ENCODE measurements at places on chromosomes 3 and 15.

GRCh38 chr15:83992324-83993031 is 243.1 kb upstream of the GOLGA6L4 start:
- no peak for DNase-seq

DNA sequence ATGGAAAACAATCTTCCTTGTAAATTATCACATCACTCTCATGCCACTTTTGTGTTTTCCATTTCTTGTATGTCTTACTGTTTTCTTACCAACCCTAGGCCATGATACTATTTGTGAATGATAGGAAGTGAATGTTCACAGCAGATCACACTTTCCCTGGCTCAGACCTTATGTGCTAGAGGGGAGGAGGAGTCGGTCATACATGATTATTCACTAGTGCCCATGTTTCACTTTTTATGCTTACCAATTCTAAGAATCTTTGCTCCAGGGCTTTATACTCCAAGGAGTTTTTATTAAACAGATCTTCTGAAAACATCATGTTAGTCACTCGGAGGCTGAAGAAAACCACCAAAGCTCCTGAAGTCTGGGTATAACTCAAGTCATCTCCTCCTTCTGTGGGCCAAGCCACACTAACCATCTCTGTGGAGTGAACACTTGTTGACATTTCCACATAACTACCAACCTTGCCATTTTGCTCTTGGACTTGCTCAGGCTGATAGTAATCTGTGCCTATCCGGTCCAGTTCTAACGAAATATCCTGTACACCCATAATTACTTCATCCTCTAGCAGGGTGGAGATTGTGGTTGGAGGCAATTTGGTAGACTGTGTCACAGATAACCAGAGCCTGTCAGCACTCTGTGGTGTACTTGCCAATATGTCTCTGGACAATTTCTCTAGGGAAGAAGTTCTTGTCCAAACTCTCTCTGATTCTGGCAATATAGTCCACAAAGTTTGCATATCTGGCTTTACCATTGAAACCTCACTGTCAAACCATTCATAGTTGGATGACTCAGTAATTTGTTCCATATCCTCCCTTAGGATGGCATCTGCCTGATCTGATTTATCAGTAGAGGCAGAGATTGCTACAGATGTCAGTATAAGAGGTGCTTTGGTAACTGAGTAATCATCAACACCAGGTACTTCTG is 76.8 kb downstream of the IMPG2 start:
- no peak for DNase-seq

GRCh38 chr15:94346282-94346681 is 114.9 kb downstream of the MCTP2 start:
- no peak for DNase-seq

DNA sequence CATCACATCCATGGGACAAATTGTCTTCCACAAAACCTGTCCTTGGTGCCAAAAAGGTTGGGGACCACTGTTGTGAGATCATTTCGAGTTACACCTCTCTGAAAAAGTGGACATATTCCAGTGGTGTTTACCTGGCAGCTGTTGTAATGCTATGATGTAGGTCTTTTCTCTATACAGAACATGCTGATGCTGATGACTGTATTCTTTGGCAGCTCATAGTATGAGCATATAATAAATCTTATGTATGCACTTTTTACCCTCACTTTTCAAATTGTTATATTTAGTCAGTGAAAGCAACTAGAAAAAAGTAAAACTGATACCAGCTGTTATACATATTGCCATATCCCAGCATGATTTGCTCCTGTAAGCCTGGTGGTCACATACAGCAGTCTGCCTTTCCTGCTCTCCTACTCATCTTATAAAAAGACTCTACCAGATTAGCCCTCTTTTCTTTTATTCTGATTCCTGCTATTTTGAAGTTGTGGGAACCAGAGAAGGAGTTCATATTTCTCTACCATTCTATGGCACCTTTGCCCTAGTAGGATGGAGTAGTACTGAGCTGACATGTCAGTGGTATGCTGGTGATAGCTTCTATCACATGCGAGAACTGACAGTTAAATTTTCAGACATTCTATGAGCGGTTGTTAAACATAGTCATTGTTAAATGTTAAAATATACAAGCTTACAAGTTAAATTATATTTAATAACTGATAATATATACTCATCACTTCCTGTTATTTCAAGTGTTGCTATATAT is 128.7 kb downstream of the FNDC3B start:
- DNase-seq, result no peak

GRCh38 chr3:195897853-195898415 is 10.4 kb downstream of the TNK2 start:
- no peak for DNase-seq

DNA sequence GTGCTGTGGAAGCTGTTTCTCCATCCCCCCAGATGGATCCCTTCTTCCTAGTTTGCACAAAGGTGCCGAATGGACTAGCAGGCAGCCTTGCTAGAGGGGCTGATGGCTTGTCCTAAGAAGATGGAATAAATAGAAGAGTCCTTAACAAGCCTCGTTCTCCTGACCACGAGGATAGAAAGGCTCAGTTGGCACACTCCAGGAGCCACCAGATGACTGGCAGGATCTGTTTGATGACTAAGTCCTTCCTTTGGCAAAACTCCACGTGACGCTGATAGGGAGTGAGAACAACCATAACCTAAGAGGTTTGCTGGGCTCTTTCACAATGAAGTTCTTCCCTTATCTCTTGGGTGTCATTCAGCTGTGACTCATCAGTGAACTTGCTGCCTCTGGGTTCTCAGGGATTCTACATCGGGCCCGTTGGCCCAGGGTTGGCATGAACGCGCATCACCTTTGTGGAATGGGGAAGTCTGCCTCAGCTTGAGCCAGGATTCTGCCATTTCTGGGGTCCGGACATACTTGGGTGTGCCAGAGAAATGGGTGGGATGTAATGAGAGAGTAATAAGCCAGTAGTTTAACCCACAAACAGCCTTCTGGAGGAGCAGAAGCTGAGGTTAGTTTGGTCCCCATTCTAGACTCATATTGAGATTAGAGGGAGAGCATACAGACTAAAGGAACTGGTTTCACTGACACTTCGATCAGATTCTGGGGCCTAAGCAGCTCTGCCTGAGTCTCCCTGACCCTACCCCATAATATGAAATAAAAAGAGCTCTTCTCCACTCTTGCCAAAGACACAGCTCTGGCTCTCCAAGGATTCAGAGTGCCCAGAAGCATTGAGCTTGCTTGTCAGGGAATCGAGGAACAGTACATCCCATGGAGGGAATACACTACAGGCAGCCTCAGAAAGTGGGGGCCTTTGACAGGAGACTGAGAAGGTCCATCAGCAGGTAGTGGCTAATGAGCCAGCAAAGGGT is 2.0 kb upstream of the MELTF start:
- DNase-seq, result no peak

DNA sequence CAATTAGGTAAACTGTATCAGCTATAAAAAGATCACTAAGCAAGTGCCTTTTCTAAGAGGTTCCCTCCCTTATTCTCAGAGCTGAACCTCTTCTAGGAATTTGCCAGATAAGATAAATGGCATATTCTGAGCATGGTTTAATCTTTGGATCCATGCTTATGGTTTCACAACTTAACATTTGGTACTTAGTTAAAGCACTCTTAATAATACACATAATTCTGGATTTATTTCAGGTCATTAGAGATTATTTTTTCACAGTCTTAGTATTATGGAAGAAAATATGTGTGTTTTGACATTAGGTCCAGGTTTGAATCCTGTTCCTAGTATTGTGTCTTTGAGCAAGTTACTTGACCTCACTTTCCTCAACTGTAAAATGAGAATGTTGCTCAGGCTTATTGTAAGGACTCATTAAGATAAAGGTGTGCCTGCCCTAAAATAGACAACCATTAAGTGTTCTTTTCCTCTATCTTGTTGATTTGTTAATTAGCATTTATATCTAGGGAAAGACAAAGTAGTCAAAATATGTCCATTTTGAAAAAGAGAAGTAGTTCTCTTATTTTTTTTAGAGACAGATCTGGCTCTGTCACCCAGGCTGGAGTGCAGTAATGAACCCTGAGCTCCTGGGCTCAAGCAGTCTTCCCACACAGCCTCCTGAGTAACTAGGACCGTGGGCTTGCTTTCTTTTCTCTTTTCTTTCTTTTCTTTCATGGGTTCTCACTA is 43.4 kb downstream of the TSC22D2 start:
- DNase-seq, result no peak

DNA sequence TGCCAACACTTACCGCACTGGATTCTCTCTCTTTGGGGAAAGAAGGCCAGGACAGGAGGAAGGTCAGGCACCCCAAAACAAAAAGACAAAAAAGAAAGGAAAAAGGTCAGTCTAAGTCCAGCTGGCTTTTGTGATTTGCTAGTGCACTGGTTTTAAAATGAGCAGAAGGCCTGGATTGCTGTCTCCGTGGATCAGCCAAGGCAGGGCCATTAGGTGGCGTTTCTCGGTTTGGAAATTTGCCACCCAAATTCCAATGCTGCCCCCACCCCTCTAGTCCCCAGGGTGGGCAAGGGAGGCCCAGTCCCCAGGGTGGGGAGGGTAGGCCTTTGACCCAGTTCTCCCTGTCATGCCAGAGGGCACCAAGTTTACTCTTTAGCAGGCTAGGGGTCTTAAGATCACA is 33.3 kb downstream of the TLE3 start:
- no peak for DNase-seq

DNA sequence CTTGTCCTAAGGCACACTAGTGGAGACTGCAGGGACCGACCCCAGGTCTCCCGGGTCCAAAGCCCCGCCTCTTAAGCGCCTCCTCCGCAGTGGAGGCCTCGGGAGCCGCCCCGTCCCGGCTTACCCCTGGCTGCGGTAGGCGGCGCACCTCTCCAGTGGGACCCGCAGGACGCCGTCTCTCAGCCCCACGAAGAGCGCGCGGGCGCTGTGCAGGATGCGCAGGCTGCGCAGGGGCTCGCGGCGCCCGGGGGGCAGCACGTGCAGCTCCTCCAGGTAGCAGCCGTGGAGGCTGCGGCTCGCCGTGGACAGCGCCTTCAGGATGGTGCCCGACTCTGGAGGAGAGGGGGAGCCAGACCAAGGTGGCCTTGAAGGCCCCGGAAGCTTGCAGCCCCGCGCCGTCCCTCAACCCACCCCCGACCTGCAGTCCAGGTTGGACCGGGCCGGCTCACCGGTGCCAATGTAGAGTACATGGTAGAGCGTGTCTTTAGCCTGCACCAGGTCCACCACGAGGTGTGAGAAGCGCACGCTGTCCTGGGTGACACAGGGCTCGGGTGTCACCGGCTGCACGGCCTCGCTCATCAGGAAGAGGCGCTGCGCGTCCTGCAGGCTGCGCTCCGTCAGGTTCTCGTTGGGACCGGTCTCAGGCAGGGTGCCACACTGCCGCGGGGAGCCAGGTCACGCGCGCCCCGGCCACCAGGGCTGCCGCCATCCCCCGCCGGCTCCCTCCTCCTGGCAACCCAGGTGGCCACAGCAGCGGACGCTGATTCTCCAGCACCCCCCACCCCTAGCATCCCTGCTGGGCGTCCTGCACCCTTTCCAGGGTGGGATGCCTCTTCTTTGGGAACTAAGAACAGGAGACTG is 105.5 kb downstream of the SEMA5B start:
- DNase-seq, result no peak

All from T-helper 1 cell (primary cell).